ENCODE measurements at places on chromosomes 2 and 18.

DNA sequence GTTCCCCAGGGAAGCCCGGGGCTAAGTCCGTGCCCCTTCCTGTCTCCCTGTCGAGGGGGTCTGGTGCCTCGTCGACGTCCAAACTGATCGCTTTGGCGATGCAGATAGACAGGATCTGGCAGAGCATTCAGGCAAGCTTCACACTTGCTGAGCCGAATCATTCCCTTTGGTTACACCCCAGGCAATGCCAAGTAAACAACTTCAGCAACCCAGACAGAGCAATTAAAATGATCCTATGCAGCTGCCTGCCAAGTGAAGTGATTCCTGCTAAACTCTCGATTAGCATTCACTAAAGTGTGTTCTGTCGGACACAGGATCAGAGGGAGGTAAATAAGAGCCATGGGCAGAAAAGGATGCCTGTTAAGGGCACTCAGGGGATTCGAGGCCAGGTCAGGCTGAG is 108.2 kb upstream of the RAB12 start:
- no peak for ATAC-seq

DNA sequence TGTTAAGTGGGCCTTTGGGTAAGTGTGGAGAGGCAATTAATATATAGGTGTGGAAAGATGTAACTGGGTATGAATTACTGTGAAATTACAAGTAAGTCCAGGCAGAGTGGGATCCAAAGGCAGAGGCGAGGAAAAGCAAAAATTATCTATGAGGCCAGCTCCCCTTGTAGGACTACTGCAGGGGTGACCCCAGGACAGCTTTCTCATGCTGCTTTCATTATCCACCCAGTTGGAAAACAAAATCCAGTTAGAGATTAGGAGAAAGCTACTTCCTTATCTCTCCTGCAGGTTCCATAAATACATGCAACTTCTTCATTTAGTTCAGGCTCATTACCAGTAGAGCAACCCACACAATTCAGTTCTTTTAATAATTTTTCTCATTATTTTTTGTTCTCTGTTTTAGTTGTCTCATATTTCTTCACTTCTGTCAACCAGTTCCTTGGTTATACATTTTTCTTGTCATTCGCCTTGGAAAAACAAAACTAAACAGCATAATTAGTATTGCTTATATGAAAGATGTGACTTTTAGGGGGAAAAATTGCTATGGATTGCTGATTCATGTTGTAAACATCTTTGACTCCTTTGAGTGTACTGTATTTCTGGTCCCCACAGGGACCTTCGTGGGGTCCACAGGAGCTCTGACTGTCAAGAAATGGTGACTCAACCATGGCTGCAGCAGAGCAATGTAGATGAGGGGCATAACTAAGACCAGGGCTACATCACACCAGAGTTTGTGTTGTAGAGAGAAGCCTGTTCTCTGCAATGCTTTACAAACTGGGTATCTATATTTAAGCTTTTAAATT is 110.4 kb upstream of the PARD3B start:
- no peak for ATAC-seq

- ATAC-seq = no peak
Observed at GRCh38 chr2:232133078-232133477, 171.6 kb downstream of the DIS3L2 start.

- no peak for ATAC-seq
Observed at GRCh38 chr18:6221602-6222014, 193.1 kb downstream of the L3MBTL4 start.

DNA sequence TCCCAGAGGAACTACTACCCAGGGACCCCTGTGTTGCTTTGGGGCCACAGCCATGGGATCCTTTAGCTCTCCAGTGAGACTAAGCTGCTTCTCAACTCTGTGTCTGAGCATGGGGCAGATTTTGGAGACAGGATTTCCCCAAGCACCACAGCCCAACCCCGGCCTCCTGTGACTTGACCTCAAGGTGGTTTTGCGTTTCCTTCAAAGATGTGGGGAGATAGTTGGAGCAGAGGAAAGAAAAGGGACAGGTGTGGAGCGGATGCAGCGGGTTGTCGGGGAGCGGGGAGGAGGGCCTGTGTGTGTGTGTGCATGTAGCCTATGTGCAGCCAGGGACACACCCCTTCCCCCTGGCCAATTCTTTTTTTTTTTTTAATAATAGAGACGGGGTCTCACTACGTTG is 10.2 kb downstream of the ARID5A start:
- no peak for ATAC-seq

- ATAC-seq = no peak
Observed at GRCh38 chr2:64737547-64737946, 83.8 kb upstream of the SERTAD2 start.

GRCh38 chr2:99727199-99727598 is 237.4 kb upstream of the REV1 start:
- ATAC-seq = peak; percentile 66

DNA sequence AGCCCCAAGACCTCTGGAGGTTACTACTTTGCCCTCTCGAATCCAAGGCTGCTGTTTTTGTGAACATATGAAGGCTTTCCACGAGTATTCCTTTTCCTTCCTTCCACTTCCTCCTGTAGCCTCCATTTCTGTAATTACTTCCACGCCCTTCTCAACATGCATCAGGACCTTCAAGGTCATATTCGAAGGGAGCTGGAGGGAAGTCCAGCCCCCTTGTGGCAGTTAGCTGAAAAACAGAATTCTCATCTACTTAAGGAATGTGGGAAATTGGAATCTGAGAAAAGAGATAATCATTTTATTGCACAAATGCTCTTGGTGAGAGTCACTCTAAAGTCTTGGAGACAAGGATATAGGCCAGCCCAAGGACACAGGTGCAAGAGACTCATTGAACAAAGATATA is 1000.2 kb downstream of the TDRD15 start:
- no peak for ATAC-seq

DNA sequence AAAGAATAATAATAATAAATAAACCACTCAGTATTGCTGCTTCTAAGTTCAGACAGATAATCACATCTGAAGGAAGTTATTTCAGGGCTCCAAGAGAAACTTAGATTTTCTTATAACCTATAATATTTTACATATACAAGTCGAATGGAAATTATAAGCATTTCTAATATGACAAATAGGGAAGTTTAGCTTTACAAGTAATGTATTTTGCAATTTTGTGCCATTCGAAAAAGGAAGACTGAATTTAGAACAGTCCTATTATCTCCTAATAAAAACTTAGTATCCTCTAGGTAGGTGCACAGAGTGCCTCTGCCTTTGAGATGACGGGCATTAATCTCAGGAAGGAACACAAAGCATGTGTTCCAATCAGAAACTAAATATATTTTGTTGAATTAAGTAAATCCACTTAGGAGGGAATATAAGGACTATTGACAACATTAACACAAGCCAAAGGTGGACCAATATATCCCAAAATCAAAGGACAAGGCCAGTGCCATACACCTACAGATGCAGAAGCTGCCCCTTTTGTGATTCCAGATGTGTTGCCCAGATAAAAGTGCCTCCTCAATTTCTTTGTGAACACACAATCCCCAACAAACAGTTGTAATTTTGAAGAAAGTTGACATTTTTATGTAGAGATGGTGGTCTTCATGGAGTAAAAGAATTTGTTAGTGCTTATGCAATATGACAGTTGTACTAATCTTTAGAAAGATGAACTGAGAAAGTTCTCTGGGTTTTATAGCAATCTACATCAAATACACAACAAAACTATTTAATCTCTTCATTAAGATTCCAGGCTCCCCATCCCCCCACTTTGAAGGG is 36.6 kb downstream of the PTCD3 start:
- no peak for ATAC-seq

GRCh38 chr2:240505910-240506309 is 51.9 kb downstream of the ANKMY1 start:
- no peak for ATAC-seq

GRCh38 chr2:173550143-173550542 is 195.5 kb downstream of the CDCA7 start:
- ATAC-seq = peak; percentile 94

DNA sequence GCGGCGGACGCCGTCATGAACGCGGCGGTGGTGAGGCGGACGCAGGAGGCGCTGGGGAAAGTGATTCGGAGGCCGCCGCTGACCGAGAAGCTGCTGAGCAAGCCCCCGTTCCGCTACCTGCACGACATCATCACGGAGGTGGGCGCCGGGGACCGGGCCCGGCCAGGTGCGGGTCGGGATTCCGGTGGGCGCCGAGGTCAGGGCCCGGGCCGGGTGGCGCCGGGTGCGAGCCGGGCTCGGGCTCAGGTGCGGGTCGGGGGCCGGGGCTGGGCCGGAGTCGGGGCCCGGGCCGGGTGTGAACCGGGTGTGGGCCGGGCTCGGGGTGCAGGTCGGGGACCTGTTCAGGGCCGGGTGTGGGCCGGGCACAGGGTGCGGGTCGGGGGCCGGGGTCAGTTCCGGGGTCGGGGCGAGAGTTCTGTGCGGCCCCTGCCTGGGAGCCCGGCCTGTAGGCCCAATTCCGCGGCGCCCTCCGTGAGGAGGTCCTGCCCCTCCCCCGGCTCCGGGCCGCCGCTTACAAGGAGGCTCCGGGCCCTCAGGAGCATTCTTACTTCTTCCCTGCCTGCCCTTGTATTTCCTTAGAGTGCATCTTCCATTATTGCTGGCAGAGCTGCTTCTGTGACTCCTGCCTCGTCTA is 447 bp downstream of the TRAF3IP1 start:
- ATAC-seq = peak; percentile 6

DNA sequence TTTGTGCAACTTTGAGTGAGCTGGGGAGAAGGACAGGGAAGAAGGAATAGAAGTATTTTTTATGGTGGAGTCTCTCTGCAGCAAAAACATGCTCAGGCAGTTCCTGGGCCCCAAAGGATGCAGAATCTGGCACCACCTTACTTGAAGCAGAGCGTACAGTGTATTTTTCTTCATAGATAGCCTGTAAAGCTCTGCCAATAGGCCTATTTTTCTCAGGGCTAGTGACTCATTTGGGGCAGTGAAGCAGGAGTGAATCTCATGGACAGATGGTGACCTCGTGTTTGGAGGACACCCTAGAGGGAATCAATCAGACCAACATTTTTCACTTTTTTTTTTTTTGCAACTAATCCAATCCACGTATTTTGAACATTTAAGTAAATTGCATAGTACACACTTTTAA is 268.1 kb upstream of the CXCR4 start:
- ATAC-seq = no peak

- no peak for ATAC-seq
Observed at GRCh38 chr2:236088368-236089057, 79.7 kb downstream of the GBX2 start.

DNA sequence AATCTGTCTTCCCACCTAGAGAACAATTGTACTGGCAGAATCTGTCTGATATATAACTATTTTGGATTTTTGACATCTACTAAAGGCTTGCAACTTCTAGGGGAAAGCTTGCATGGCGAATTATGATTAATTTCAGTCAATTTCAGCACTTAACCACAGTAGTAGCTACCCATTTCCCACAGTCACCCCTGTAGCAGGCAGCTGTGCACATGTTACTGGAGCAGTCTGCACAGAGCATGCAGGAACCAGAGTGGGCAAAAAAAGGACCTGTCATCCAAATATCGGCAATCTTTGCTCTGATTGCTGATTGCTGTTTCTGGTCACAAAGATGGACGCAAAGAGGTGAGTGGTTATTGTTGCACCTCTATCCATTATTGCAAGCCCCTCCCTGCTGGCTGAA is 473.3 kb downstream of the SPAG16 start:
- no peak for ATAC-seq

DNA sequence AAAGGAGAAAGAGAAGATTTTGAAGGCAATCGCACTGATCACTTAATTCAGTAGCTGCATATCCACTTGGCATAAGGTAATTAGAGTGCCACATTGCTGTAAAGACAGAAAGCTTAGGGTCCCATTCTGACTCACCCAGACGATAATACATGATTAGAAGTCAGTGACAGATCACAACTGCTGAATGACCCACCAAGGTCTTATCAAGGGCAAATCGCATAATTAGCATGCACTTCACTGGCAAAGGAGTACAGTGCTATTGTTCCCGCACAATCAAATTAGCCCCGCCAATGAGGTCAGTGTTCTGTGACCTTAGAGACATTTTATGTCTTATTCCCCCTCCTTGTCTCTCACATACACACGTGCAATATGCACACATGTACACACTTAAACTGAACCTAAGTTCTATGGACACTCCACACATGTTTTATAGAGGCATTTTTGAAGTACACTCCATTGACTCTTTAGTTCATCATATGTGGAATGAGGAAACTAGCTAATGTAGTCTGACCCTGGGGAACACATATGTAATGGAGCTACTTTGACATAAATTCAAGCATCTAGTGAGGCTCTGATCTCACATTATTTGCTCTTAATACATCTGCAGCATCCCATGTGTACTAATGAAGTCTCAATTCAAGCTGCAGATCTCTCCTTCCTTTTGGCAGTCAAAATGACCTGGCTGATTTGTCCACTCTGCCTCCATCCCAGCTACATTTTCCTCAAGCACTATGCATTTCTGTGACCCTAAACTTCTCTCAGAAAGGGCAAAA is 673.8 kb upstream of the FANCL start:
- no peak for ATAC-seq

DNA sequence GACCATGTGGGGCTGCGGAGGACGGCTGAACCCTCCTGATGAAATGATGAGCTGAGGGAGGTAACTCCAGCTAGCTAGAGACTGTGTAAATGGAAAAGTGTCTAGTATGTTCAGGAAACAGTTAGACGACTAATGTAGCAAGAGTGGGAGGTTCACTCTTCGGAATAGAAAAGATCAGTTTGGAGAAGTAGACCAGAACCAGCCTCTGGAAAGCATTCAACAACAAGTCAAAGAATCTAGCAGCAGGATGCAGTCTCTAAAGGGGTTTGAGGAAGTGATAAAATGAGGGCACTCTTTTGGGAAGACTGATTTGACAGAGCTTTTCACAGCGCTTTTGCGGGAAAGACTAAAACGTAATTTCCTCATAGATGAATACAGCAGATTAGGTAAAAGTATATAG is 79.6 kb downstream of the GAREM1 start:
- ATAC-seq = no peak

DNA sequence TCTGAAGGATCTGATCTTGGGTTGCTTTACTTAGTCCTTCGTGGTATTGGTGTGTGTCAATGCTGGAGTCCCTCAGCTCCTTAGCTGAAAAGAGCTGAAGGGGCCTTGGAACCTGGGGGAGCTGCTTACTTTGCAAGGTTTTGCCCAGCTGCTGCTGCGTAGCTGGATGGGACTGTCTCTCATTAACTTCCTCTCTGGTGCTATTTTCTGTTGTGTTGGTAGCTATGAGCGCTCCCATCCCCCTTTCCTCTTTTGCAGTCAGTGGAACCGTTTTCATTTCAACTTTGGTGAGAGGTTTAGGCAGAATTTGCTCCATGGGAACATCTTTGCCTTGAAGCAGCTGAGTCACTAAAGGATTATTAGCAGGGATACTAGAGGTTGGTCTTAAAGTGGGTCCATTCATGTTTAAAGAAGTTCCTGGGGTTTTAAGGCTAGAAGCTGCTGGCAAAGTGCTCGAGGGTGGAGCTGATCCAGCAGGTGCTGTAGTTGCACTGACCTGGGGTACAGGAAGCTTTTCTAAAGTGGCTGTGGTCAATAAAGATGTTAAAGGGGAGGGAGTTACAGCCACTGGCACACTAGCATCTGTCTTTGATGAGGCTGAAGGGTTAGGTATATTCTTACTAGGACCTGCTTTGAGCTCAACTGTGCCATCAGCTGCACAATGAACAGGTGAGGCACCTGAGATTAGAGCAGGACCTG is 69.9 kb upstream of the DTNB start:
- ATAC-seq = no peak

- ATAC-seq = no peak
Observed at GRCh38 chr2:85468096-85468703, 49.7 kb downstream of the SH2D6 start.
